NCI-H2029 treated with DMSO at 0.1 percent for 48 hours (cell line): ENCODE measurements at places on chromosomes 4 and X.

DNA sequence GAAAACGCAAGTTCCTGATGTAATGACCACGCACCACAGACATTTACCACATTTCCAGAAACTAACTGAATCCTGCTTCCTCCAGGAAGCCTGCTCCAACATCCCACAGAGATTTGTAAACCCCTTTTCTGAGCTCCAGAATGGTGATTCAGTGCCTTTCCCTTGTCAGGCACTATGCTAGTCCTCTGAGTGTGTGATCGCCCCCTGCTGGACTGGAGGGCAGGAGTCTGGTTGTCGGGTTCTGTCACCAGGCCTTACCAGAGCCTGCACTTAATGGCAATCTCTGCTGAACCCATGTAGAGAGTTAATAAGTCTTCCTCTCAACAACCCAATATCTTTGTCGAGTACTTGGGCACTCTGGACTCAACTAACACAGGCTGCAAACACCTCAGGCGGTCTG, 14.5 kb upstream of the KDM5C start:
- no peak for DNase-seq

GRCh38 chr4:3360777-3361176, 68.0 kb downstream of the RGS12 start:
- no peak for DNase-seq

- DNase-seq: no peak
Measured at GRCh38 chrX:68945603-68946228, 116.9 kb downstream of the EFNB1 start.

GRCh38 chrX:22338740-22339139, 66.0 kb downstream of the CBLL2 start:
- DNase-seq: no peak

- DNase-seq: no peak
Measured at GRCh38 chrX:149510386-149510785, 5.3 kb upstream of the IDS start.

DNA sequence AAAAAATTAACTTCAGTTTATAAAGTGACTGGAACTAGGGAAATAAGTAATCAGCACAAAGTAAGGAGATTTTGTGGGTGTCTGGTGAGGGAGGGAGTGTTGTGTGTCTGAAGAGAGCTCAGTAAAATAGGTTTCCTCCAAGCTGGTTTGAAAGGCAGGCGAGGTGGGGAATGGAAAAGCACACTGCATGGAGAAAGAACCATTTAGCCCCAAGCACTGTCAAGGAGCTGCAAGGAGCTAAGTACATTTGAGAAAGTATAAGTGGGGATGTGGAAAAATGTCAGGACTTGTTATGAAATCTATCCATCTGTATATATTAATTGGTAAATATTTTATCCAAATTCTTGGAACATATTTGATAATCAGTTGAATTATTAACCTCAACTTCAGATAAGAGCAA, 956 bp downstream of the C4orf51 start:
- no peak for DNase-seq

GRCh38 chr4:184477201-184477999, 3.0 kb upstream of the IRF2 start:
- no peak for DNase-seq

DNA sequence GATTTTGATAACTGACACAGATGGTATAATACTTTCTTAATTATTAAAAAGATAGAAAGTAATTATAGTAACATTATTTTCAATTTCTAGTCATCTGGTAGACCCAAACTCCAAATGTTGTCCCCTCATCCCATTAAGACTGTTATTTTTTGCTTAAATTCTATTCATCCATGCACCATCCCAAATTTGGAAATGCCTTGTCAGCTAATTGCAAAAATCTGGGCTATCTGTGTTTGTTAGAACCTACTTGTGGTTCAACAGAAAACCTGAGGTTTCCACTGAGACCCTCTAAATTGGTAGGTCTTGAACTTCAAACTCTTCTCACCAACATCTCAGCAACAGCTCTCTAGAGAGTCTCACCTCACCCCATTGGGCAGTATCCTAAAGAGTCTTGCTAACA, 172.2 kb upstream of the ADGRL3 start:
- DNase-seq: no peak

DNA sequence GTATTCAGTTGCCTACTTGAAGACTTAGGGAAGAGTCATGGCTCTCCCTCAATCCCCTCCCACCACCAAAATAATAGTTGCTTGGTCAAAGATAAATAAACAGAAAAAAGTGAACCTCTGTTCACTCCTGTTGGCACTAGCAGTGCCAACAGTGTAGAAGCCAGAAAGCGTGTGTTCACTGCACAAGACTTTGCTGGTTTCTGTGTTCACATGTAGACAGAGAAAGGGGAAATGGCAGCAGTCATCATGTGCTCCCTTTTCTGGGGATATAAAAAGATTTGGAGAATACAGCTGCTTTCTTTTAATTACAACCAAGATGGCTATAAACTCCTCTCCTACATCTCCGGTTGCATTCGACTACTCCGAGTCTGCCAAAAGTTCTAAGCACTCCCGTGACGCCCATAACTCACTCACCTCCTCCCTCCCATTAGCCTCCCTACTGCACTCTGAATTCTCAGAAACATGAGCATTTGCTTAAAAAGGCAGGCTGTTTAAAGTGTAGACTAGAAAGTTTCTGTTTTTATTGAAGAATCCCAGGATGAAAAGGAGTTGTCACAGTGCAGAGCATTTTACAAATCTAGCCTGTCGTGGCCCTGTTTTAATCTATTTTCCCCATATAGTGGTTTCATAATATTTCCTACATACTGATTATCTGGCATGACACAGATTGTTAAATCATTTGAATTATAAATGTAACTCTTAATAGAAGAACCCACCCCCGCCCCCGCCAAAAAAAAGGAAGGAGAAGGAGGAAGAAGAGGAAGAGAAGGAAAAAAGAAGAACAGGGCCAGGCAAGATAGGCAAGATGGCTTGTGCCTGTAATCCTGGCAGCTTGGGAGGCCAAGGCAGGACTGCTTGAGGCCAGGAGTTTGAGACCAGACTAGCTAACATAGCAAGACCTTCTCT, 16.7 kb downstream of the LGI2 start:
- no peak for DNase-seq

DNA sequence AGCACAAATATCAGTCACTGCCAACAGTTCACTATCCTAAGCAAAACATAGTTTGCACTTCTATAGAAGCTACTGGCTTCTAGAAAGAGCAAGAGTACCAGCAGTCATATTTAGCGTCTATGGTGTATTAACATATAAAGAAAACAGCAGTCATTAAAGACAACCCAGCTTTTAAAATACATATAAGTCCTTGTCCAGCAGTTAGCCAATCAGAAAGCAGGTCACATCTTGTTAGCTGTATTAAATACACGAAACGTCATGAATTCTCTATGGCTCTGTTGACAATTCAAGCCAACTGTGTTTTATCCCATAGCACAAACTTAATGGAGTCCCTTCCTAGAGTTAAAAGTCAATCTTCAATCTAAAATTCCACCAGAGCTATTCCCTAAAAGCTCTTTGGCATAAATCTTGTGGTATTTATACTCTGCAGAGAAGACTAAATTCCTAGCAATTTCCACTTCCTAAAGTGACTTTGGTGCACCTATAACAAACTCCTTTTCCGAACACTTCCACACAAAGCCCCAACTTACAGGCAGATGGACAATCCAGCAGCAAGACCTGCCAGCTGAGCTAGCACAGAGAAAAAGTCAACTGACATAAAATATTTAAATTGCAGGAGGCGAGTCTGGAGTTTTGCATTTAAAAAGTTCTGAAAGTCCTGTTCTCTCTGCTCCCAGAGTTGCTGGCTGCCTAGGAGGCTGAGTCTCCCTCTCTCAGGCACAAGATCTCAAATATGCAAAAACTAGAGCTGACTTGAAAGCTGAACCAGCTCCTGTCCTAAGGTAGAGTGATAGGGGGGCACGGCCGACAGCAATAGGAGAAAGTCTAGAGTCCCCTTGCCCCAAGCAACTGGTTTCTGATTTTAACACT, 1.3 kb downstream of the LDB2 start:
- no peak for DNase-seq

GRCh38 chrX:38452603-38453002, 100.2 kb downstream of the OTC start:
- no peak for DNase-seq

DNA sequence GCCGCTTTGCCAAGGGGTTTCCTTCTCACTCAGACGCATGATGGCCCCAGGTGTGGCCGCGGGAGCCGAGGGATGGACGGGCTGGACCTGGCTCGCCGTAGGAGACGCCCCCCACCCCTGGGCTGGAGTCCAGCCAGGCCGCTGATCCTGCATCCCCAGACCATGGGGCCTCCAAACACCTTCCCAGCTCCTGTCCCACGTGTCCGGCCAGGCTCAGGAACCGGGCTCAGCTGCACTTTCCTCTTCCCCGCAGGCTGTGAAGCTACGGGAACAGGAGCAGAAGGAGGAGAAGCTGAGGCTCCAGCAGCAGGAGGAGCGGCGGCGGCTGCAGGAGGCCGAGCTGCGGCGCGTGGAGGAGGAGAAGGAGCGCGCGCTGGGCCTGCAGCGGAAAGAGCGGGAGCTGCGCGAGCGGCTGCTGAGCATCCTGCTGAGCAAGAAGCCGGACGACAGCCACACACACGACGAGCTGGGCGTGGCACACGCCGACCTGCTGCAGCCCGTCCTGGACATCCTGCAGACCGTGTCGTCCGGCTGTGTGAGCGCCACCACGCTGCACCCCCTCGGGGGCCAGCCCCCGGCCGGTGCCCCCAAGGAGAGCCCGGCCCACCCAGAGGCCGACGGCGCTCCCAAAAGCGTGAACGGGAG, 9.1 kb downstream of the AKAP17A start:
- DNase-seq: no peak

GRCh38 chr4:13766761-13767540, 139.4 kb upstream of the BOD1L1 start:
- no peak for DNase-seq

GRCh38 chr4:36815536-36815935, 429.0 kb upstream of the NWD2 start:
- no peak for DNase-seq

- no peak for DNase-seq
Measured at GRCh38 chr4:109005523-109005922, 242.7 kb upstream of the ETNPPL start.

GRCh38 chr4:4618847-4619246, 77.0 kb upstream of the STX18 start:
- DNase-seq: peak; percentile 85

DNA sequence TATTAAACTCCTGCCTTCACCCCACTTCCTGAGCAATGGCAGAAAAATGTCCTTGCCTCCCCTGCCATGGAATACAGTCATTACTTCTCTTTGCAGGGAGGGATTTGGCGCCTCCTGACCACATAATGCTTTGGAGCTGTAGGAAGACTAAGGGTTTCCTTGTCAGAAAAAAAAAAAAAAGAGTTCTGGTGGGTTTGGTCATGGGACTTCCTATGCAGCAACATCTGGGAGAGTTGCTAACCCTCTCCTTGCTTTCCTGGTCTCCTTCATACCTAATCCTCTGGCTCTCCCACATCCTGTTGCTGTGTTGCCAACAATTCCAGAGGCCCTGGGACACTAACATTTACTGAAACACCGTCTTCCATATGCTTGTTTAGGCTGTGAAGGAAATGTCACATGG, 75.1 kb upstream of the MBNL3 start:
- DNase-seq: no peak

DNA sequence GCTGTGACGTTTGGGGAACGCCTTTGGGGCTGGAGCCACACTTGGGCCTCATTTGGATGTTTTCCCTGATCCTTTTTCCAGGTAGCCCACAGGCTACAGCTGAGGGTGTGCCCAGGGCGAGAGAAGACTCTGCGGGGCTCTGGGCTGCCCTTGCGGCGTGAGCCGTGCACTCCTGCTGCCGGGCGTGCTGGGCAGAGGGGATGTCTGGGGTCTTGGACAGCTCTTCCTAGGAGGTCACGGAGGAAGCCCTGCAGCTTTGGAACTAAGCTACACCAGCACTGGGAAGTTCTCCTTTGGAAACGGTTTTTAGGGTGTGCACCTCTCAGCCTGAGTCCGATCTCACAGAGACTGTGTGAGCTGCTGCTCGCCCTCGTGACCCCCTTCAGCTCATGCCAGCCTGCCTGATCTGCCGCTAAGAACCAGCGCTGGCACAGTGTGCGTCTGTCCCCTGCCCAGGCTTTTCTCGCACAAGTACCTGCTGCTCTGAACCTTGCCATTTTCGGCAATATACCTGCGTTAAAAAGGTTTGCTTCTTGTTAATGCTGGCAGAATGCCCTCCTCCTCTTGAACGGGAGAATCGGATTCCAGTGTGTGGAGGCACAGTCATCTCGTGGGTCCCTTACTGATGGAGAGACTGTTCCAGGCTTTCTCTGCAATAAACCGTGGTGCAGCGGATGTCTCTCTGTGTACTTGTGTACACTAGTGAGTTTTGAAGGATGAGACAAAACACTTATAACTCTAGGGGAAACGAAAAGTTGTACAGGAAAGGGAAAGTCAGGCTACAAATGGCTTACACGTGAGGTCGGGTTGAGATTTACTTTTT, 14.3 kb downstream of the MSANTD1 start:
- DNase-seq: no peak

GRCh38 chr4:137608085-137608484, 75.8 kb upstream of the PCDH18 start:
- no peak for DNase-seq

- DNase-seq: no peak
Measured at GRCh38 chr4:186118582-186118981, 14.1 kb downstream of the FAM149A start.

DNA sequence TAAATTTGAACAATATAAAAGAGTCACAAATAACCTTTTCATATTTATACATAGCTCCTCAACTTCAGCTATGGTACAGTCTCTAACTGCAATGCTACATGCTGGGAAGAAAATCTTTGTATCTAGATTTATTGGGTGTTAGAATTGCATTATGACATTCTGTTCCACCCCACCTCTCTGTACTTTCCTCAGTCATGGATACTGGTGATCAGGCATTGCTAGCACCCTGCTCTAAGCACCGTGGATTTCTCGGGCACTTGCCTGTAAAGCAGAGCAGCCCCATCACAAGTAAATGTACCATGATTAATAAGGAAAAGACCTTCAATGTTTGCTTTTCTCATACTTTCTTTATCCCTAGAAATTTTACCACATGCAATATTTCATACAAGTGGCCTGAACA, 1028.9 kb upstream of the INTU start:
- DNase-seq: no peak

DNA sequence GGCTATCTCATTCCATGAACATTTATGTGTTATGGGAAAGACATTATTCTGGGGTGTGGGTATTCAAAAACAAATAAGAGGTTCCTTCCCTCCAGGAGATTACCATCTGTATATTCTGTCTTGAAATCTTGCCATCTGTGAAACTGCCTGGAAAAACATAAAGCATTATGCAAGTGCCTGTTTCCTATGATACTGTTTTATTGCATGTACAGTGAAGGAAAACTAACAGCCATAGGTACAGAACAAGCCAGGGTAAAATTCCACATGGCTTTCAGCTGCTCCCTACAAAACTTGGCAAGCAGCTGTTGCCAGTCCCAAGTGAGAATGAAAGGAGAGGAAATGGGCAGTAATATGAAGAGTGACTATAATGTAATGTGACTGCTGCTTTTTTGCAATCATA, 136.0 kb downstream of the GUCY2F start:
- DNase-seq: no peak

GRCh38 chr4:86963697-86964096, 28.9 kb downstream of the AFF1 start:
- no peak for DNase-seq

- DNase-seq: no peak
Measured at GRCh38 chr4:158777423-158778155, 8.8 kb downstream of the FNIP2 start.

- DNase-seq: no peak
Measured at GRCh38 chrX:98065151-98065550, 1181.4 kb downstream of the RPA4 start.
